HFFc6 (cell line): ENCODE measurements at places on chromosomes 7 and 10. TPM values are rescaled to one million over a fixed set of nuclear protein-coding genes. Genes with fewer than 3 reads are reported as not detected.

Gene GIMAP1
- total RNA-seq = not detected in 3 replicates

DNA sequence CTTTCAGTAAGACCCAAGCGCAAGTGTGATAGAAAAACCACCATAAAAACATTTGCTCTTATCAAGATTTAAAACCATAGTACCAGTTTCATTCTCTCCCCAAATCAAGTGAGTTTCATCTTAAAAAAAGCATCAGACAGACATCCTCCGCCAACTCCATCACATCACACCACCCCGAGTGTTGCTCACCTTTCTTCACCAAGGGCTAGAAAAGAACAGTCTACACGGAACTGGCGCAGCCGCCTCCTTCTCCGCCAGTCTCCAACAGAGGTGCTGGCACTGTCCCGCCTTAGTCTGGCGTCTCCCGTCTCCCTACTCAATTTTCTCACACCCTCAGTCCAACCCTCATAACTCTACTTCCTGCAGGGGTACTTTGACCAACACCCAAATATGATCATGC lies 46.9 kb upstream of the WIPI2 start:
- DNase-seq = no peak

- no peak for DNase-seq
These were observed 865.2 kb downstream of the SORCS3 start for GRCh38 chr10:105506262-105506661.

- no peak for DNase-seq
These were observed 312.4 kb upstream of the CDC14C start for GRCh38 chr7:48611993-48612392.

- DNase-seq = no peak
These were observed 520 bp downstream of the FAM20C start for GRCh38 chr7:192701-193480.

DNA sequence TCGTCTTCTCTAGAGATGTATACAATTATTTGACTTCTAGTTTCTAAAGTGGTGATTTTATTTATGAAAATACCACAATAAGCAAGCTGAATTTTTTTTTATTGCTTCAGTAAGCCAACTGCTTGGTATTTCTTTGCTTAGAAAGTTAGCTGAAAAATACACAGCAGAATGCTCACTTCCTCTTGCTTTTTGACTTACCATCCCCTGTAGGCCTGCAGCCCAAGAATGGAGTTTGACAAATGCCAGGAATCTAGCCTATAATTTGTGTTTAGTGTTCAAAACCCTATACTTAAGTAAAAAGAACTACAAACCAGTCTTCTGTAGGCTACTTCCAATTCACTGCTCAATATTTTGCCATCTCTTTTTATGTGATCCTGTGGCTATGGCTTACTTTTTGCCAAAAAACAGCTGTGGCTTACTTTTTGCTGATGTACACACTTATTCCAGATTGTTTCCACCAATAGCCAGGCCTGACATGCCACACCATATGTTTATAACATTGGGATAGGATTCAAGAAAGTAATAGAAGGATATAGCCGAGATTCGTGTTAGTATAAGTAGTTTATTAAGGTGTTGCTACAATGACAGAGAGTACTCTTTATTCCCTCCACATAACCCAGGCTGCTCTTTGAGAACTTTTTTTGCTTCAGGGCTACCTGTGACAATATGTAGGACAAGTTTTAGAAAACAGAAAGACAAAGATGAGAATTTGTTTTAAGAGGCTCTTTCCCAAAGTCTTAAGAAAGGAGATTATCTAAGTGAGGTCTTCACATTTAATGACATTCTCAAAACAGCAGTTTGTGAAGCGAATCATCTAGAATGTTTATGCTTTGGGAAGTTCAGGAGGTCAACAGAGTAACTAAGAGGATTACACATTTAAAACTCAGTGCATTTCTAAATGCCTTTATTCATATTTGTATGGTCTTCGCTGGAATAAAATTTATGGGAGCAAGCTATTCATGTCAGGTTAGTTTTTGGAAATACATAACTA lies 263.9 kb upstream of the FZD1 start:
- DNase-seq = peak; percentile 23

GRCh38 chr10:113854761-113855588 lies 514 bp downstream of the NHLRC2 start:
- DNase-seq = peak; percentile 18
